ENCODE measurements at places on chromosomes 4 and X.

GRCh38 chrX:54633641-54634040 is 103.6 kb downstream of the GNL3L start:
- DNase-seq = no peak

DNA sequence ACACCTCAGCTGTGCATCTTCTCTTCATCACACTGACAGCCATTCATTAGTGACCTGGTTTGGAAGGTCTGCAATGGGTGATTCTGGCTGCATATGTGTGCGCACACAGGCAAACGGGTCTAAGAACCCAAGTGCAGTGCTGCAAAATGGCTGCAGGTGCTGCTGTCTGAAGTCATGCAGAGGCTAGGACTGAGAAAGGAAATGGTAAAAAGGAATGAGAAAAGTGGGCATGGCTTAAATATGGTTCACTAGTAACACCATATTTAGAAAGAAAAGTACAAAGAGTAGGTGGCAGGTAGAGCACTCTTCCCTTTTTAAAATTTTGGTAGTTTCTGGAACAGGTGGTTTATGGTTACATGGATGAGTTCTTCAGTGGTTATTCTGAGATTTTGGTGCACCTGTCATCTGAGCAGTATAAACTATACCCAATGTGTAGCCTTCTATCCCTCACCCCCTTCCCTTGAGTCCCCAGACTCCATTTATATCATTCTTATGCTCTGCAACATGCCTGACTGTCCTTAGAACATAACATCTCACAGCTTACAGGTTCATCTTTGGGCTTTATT is 78.4 kb downstream of the CCNG2 start:
- no peak for DNase-seq

DNA sequence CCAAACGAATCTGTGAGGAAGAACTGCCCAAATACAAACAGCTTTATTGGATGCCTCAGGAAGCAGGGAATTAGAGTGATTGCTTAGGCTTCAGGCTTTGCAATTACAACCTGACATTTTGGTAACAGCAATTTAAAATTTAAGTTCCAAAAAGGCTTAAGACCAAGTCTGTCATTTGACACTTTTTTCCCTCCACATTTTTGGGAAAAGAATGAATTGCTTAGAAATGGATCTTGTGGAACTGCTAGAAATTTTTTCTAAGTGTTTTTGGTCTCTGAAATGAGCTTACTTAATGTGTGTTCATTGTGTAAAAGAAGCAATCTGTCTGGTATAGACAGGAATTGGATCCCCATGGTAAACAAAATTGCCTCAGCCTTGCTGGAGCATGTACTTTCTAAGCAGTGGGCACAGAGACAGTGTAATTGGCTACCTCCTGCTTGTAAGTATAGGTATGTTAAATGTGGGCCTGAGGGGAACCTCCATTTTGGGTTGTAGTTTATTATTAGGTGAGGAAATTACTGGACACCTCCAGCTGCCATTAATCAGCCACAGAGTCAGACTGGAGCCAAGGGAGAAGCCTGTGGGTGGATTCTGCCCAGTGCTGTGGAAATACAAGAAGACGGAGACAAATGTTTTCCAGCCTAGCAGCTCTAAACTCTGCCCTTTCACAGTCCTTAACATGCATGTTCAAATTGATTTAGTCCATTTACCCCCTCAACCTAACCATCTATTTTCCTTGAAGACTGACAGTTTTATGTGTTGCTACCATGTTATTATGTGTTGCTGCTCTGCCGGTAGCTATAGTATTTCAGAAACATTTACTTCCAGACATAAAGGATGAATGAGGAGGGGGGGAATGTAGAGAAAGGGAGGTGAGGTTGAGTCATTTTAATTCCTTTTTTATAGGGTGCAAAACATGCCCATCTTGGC is 473.0 kb downstream of the SPRY1 start:
- DNase-seq = no peak

GRCh38 chrX:69234624-69235023 is 69.4 kb upstream of the PJA1 start:
- no peak for DNase-seq

DNA sequence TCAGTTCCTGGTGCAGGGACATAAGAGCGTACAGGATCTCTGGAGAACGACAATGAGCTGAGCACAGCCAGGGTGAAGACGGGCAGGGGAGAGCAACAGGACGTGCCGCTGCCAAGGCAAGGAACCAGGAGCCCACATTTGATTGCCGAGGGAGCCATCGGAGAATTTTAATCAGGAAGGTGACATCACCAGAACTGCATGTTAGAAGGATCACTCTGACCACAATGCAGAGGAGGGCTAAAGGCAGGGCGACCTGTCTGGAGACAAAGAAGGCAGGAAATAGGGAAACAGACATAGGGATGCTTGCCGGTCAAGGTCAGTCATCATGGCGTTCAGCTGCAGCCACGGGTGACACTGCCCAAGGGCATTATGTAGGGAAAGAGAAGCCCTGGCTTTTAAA is 81.4 kb downstream of the RBM47 start:
- no peak for DNase-seq

DNA sequence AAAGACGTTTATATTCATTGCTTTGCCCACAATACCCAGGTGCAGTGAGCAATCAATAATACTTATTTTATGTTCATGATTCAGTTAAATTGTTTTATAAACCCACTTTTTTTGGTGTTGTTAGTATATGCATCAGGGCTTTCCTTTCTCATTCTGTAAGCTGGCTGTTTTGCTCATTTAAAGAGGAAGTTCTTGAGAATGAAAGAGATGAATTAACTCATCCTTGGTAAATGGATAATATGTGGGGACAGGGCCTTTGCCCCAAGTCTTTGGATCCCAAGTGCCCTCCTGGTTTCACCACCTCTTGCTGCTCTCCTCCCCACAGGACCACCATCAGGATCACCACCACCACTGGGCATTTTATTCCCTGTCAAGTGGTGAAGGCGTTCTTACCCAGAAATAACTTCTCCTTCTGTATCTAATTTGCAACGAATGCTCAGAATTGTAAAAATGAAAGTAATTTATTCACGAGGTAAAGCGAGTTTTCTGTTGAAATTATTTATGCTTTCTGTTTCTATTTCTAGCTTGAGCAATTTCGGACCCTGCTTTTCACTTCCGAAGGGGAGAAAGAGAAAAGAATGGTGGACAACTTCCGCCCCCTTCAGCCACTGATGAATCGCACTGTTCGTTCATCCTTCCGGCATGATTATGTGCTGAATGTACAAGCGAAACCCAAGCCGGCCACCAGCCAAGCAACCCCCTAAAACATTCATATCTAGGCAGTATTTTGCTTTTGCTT is 8.2 kb upstream of the ZRSR2 start:
- no peak for DNase-seq

DNA sequence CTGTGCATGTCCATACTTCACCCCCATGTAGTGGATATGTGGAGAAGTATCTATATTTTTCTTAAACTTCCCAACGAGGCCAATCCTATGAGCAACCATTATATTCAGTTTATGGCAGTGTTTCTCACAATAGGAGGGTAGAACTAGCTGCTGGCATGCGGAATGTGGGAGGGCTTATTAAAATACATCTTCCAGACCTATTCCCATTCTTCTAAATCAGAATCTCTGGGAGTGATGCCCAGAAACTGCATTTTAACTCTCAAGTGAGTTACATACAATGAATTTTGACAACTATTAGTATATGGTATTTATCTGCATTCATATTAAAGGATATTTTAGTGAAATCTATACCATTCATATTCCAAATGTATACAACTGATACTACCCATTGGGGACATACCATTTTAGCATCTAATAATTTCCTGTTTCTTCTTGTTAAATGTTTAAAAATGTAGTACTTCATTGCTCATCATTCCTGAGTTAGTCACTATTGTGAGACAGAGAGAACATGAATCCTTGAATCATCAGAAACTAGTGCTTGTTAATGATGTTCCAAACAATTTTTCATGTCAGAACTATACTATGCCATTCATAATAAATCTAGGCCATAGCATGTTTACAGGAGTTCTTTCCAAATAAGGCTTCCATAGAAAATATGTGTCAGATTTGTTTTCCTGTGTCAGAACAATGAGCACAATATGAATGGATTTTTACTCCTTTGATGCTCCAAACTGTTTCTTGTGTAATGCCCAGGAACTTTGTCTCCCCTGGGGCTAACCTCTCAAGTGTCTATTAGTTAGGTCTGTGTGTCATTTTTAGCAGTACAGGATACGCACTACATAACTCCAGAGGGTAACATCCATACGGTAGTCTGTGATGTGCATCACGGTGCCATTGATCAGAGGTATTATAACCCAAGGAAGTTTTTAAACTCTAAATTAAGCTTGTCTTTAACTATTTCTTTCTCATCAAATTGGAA is 198.8 kb upstream of the BMP3 start:
- DNase-seq = no peak

DNA sequence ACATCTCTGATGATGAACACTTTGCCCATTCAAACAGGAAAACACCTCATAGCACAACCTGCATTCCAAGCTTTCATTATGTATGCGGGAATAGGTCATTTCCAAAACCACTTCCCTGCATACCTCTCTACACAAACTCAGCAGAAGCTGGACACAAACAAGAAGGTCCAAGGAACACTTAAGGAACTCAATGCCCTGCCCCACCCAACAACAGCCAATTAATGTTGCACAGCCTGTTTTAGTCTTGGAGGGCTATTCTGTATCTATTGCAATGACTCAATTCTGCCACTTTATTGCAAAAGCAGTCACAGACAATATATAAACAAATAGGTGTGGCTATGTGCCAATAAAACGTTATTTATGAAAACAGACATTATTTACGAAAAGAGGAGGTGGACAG is 16.7 kb downstream of the OPHN1 start:
- no peak for DNase-seq

GRCh38 chr4:115781528-115782146 is 668.2 kb upstream of the NDST4 start:
- DNase-seq = no peak

DNA sequence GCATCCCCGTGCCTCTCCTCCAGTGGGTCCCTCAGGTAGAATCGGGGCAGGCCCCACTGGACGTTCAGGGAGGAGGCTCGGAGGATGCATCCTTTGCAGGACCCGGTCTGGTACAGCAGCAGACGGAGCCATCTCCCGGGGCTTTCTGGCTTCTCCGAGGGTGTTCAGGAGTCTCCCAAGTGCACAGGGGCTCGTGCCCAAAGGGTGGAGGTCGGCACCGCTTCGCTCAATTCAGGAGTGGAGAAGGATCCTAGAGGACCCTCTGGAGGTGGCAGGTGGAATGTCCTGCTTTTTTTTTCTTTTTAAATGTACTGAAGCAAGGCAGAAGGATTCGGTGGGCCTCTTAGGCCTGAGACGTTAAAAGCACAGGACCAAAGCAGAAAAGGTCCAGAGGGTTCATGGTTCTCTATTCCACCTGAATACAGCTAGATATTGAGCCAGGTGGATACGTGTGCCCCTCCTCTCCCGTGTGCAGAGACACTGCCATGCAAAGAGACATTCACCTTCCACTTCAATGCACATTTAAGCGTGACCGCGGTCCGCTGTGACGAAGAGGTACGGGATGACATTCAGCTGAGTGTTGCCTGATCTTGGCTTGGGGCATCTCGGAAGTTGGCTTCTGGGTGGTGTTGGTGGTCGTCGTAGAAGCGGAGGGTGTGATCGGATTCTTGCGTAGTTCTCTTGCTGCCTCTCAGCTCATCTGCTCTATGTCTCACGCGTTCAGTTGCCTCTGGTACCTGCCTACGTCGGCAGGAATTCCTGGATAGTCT is 281.2 kb upstream of the AGTR2 start:
- no peak for DNase-seq

GRCh38 chr4:33054656-33055196 is 2334.6 kb downstream of the PCDH7 start:
- DNase-seq = no peak

DNA sequence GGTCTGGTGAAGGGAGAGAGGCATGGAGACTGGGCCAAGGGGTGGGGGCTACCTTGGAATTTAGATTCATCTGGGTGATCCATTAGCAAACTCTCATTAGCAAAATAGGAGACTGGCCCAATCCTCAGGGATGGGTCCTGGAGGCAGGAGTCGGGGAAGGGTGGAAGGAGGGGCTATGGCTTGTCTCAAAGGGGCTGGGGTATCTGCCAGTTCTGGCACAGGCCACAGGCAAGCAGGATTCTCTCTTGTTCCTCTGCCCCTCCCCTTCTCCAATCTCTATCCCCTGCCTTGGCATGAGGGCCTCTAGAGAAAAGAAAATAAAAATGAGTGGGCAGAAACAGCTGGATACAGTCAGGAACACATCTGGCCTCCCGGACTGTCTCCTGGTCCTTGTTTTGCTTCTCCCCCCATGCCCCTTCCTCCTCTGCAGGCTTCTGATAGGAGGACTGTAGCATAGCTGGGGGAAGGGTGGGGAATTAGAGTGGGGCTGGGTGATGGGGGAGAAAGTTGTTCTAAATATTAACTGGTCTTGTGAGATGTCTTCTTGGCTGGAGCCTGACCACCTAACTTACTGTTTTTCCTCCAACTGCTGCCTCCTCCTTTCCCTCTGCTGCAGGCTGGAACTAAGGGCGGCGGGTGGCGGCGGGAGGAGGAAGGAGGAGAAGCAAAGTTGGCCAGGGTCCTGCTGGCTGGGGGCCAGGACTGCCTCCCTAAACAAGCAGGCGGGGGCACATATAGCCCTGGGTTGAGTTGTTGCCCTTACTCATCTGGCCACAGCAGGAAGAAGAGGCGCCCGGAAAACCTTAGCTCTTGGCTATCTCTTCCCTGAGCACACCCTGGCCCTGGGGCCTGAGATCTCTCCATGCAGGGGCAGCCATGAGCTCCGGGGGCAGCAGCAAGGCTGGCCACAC is 53.3 kb upstream of the LAS1L start:
- DNase-seq = no peak

DNA sequence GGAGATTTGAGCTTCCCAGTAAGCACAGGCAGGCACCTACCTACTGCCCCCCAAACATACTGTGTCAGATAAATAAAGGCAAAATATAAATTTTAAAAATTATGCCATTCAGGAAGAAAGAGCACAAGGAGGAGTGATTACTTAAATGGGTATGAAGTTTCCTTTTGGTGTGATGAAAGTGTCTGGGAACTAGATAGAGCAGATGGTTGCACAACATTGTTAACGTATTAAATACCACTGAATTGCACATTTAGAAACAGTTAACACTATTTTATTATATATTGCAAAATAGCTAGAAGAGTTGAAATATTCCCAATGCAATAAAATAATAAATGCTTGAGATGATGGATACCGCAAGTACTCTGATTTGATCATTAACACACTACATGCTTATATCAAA is 374.7 kb upstream of the FGF13 start:
- no peak for DNase-seq

DNA sequence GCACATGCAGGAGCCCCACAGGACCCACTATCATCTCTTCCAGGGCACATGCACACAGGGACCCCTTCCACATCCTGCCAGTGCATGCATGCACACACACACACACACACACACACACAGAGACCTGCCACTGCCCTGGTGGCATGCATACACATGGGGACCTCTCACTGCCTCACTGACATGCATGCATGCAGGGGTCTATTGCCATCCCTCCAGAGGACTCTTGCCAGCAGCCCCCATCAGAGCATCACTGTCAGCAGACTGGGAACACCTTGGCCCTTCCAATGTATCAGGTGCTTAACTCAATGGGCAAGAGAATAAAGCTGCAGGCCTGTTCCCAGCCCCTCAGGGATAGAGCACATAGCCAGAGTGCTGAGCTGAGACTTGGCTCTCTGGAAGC is 433.6 kb upstream of the PPP1R2C start:
- no peak for DNase-seq

Data from activated T-cell treated with anti-CD3 and anti-CD28 coated beads for 1 hour (primary cell).